Spinal cord (tissue), 10 donors: ENCODE measurements at places on chromosomes 6 and 20.

DNA sequence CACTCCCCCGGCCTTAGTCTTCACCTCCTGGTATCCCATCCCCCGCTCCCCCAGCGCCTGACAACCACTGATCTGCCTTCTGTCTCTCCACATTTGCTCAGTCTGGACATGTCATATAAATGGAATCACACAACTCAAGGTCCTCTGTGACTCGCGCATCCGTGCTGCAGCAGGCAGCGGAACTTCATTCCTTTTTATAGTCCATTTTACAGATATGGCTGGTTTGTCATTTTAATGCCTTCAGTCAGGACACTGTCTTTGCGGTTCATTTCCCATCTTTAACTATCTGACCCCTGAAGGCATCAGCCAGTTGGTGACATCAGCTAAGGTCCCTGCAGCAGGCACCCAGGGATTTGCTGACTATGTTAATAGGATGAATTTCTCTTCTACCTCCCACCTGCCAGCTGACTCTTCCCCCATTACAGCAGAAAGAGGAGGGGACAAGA lies 125.7 kb downstream of the ZMYND8 start:
- H3K36me3 ChIP-seq = peaks cover 76% of the 10 kb centered on the region
- H3K27ac ChIP-seq = peak overlapping the region; percentile 1
- DNase-seq = no peak
- H3K4me3 ChIP-seq = no peak overlapping the region
- H3K4me1 ChIP-seq = peaks cover 3% of the 10 kb centered on the region
- no peaks in the 10 kb centered on the region for H3K27me3 ChIP-seq

- no peak within 1 kb of the TSS for H3K4me3 ChIP-seq
- H3K4me1 ChIP-seq = peaks cover 71% of the 10 kb centered on the region
- DNase-seq = no peak
- no peaks in the 10 kb centered on the region for H3K27me3 ChIP-seq
These were observed at the start of gene GPSM3 for GRCh38 chr6:32192608-32193039. Gene GPSM3 (minus strand): TSS chr6:32192643. CDS start chr6:32192513, 130 bp downstream.

GRCh38 chr6:108544606-108545005 lies 16.1 kb upstream of the FOXO3 start:
- H3K27ac ChIP-seq = no peak overlapping the region
- H3K4me3 ChIP-seq = no peak overlapping the region
- no peaks in the 10 kb centered on the region for H3K4me1 ChIP-seq
- no peaks in the 10 kb centered on the region for H3K27me3 ChIP-seq
- no peak for DNase-seq

DNA sequence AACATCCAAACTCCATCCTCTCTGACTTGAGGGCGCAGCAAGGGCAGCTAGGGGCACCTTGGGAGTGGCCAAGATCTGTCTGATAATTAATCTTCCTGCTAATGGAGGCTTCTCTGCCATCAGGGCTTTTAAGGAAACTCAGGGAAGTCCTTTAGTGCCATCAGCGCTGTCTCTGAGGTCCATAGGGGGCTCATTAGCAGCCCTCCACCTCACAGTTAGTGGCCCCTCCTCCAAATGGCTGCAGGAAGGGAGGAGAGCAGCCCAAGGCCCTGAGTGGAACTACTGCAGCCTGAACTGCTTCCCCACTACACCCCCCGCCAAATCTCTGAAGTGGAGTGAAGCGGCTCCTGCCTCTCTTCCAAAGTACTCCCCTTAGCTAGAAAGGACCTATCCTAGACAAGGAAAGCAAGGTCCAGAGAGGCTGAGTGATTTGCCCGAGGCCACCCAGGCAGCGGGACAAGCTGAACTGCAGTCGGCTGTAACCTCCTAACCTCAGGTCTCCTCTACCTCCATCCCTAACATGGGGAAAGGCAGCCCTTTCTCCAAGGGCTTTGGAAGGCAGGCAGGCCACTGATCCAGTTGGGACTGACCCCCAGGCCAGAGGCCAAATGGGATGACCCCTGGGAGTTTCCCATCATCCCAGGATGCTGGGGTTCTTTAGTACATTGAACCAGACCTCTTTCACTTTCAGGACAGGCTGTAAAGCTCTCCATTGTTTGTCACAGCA lies 39.5 kb upstream of the ZFAND3 start:
- peaks cover 4% of the 10 kb centered on the region for H3K27me3 ChIP-seq
- H3K4me3 ChIP-seq = no peak overlapping the region
- no peaks in the 10 kb centered on the region for H3K36me3 ChIP-seq
- H3K27ac ChIP-seq = no peak overlapping the region
- peaks cover 40% of the 10 kb centered on the region for H3K4me1 ChIP-seq
- DNase-seq = no peak

DNA sequence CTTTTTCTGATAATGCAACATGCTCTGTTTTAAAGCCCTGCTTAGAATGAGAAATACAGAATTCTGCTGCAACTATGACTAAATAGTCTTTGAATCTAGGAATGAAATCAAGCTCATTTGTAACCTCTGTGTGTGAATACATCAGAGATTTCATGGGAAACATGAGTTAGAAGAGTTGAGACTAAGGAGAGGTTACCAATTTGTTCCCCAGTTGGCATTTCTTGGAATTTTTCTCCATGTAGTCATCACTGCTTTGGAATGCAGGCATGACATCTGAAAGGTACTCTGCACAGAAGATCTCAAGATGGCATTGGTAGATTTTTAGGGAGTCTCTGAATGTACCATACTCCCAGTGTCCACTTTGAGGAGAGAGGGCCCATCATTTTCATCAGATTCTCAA lies 237.2 kb downstream of the TFAP2A start:
- no peak for DNase-seq
- H3K4me3 ChIP-seq = no peak overlapping the region
- no peak overlapping the region for H3K27ac ChIP-seq
- H3K4me1 ChIP-seq = no peaks in the 10 kb centered on the region

GRCh38 chr6:85058806-85059205 lies 294.4 kb upstream of the TBX18 start:
- H3K27ac ChIP-seq = no peak overlapping the region
- no peaks in the 10 kb centered on the region for H3K27me3 ChIP-seq
- H3K4me1 ChIP-seq = no peaks in the 10 kb centered on the region
- H3K4me3 ChIP-seq = no peak overlapping the region
- DNase-seq = no peak
- no peaks in the 10 kb centered on the region for H3K36me3 ChIP-seq

GRCh38 chr6:91181416-91181815 lies 594.5 kb upstream of the MAP3K7 start:
- no peak overlapping the region for H3K27ac ChIP-seq
- no peaks in the 10 kb centered on the region for H3K27me3 ChIP-seq
- no peaks in the 10 kb centered on the region for H3K4me1 ChIP-seq
- H3K36me3 ChIP-seq = no peaks in the 10 kb centered on the region
- DNase-seq = no peak

DNA sequence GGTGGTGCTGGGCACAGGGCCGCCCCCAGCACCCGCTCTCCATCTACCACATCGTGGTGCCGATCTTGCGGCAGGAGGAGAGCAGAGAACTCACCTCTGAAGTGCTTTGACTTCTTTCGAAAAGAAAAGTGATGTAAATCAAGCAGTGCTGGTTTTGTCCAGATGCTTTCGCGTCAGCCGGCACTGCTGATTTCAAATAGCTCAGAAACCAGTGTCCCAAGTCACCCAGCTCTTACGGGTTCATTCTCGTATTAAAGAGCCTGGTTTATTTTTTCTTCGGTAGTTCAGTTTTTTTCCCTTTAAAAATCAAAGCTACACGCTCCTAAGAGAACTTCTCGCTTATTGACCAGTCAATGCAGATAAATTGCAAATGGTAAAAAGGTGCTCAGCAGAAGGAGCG lies 32.1 kb downstream of the MYT1 start:
- H3K27me3 ChIP-seq = no peaks in the 10 kb centered on the region
- H3K4me1 ChIP-seq = peaks cover 67% of the 10 kb centered on the region
- no peak for DNase-seq
- no peak overlapping the region for H3K27ac ChIP-seq
- peaks cover 38% of the 10 kb centered on the region for H3K36me3 ChIP-seq
- H3K4me3 ChIP-seq = no peak overlapping the region

DNA sequence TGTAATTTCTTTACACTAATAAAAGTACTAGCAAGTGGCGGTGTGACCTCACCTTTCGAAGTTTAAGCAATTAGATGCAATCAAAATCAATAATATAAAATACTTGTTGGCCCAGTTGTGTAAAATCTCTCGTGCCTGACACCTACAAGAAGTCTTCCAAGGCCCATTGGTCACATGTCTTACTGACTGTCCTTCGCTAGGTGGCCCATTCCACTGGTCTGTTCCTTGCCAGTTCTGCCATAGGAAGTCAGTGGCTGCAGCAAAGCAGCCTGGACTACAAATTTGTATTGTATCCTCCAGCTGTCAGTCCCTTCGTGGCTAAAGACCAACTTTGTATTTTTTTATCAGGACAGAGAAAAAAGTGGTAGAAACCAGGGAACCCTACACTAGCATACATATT lies 61.8 kb downstream of the CYB5R4 start:
- H3K27ac ChIP-seq = no peak overlapping the region
- H3K4me1 ChIP-seq = no peaks in the 10 kb centered on the region
- no peaks in the 10 kb centered on the region for H3K27me3 ChIP-seq
- H3K4me3 ChIP-seq = no peak overlapping the region

DNA sequence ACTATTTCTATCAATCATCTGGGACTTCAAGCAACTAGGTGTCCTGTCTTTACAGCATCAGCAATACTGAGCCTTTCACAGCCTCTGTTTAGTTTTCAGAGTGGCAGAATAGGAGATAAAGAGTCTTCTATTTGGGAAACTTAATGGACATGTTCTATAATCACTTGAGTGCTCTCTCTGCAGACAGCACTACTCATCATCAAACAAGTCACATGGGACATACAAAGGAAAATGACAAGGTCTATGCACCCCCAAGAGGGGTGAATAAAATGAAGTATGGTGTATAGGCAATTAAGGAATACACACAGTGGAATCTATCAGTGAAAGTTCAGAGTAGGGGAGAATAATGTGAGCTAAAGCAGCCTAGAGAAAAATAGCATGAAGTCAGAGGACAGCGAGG lies 237.8 kb upstream of the THEMIS start:
- no peaks in the 10 kb centered on the region for H3K27me3 ChIP-seq
- H3K27ac ChIP-seq = no peak overlapping the region
- H3K36me3 ChIP-seq = no peaks in the 10 kb centered on the region
- no peak overlapping the region for H3K4me3 ChIP-seq
- H3K4me1 ChIP-seq = no peaks in the 10 kb centered on the region

GRCh38 chr6:33577718-33578117 lies 2.4 kb downstream of the BAK1 start:
- H3K4me3 ChIP-seq = no peak overlapping the region
- no peak overlapping the region for H3K27ac ChIP-seq
- no peak for DNase-seq
- H3K27me3 ChIP-seq = no peaks in the 10 kb centered on the region
- H3K4me1 ChIP-seq = peaks cover 23% of the 10 kb centered on the region

DNA sequence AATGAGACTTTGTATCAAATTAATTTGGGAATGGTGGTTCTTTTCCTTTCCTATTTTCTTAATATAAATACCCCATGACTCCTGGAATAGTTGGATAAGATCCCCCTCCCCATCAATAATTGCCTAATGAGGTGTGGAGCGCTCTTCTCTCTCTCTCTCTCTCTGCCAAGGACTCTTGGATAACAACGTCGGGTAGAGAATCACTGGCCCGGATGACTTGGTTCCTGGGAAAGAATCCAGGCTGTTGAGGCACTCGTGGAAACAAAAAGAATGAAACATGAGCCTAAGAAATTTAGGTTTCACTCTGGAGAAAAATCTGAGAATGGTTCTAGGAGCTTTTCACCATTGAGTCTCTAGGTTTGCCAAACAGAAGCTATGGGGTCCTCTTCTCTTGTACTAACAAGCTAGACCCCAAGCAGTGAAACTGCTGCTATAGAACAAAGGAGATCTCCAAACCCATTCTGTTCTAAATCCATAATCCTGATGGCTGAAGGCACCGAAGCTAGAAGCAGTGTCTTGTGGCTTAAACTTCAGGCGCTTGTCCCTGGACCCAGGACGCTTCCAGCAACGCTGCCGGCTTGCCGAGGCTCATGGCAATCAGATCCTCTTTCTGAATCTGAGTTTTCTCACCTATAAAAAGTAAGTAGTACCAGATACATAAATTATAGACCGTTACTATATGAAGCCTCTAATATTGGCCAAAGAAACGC lies 241.6 kb upstream of the BTBD3 start:
- no peaks in the 10 kb centered on the region for H3K36me3 ChIP-seq
- no peak overlapping the region for H3K27ac ChIP-seq
- DNase-seq = no peak
- H3K4me3 ChIP-seq = no peak overlapping the region

- no peak overlapping the region for H3K4me3 ChIP-seq
- H3K4me1 ChIP-seq = no peaks in the 10 kb centered on the region
- DNase-seq = no peak
- H3K27me3 ChIP-seq = no peaks in the 10 kb centered on the region
- H3K27ac ChIP-seq = no peak overlapping the region
These were observed 22.3 kb upstream of the LMBRD1 start for GRCh38 chr6:69819138-69819537.

GRCh38 chr20:38723848-38724625 lies at the start of gene SLC32A1:
Gene SLC32A1 (plus strand): TSS chr20:38724486. CDS start chr20:38724725, 239 bp downstream.
- peaks cover 72% of the 10 kb centered on the region for H3K4me1 ChIP-seq
- H3K4me3 ChIP-seq = peak within 1 kb of the TSS; percentile 38
- peak within 1 kb of the TSS; percentile 61 for H3K27ac ChIP-seq
- peak; percentile 95 for DNase-seq
- H3K36me3 ChIP-seq = peaks cover 6% of the 10 kb centered on the region
- peaks cover 100% of the 10 kb centered on the region for H3K27me3 ChIP-seq

DNA sequence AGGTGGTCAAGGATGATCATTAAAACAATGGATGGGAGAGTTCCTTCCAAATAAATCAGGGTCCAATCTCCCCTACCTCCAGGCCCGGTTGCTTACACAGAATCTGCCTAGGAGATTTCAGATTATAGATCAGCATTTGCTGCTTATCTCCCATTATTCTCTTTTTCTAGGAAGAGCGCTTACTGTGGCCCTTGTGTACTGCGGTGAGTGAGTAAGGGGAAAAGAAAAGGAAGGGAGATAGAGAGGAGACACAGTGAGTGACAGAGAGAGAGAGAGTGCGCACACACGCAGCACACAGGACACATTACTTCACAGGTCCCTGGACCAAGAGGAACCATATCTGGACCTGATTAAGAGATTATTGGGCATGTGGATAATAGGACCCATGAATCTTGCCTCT lies 6.2 kb downstream of the LATS1 start:
- no peak overlapping the region for H3K27ac ChIP-seq
- H3K4me3 ChIP-seq = no peak overlapping the region
- no peak for DNase-seq
- H3K4me1 ChIP-seq = peaks cover 6% of the 10 kb centered on the region
- H3K36me3 ChIP-seq = no peaks in the 10 kb centered on the region

DNA sequence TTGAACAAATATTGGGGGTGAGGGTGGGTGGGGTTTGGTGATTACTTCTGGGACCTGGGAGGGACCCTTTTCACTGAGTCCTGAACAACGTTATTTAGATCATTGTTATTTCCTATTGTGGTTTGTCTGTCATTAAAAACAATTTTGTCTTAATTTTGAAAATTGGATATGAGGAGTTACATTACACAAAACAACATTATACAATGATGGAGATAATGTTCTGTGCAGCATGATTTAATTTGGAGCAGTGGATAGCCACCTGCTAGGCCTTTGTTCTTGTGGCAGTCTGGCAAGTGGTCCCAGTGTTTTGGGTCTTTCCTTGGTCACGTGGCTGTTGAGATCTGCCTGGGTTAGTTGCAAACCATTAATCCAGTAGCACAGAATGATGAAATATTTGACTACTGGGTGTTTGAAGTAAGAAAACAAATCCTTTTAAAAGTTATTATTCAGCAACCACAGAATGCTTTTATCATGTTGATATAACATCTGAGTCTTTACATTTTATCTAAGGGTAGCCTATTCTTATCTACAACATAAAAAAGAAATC lies 172.8 kb downstream of the CDKAL1 start:
- no peaks in the 10 kb centered on the region for H3K36me3 ChIP-seq
- no peak overlapping the region for H3K4me3 ChIP-seq
- H3K4me1 ChIP-seq = no peaks in the 10 kb centered on the region
- H3K27ac ChIP-seq = no peak overlapping the region
- DNase-seq = no peak
- H3K27me3 ChIP-seq = no peaks in the 10 kb centered on the region
